Nasal cavity respiratory epithelium epithelial cell of viscerocranial mucosa (primary cell): ENCODE measurements at places on chromosomes 5 and 9. TPM values are rescaled to one million over a fixed set of nuclear protein-coding genes. Genes with fewer than 3 reads are reported as not detected.

The OR13C8 gene
- total RNA-seq: not detected in 2 replicates

The FIBCD1 gene
- total RNA-seq: under 0.01 and 0.14 TPM in 2 replicates

The PCDHB9 gene
- under 0.01 and 0.14 TPM in 2 replicates for total RNA-seq

The SEMA5A gene
- total RNA-seq: 1.8 and 3.4 TPM in 2 replicates

The PDZD2 gene
- total RNA-seq: 8.5 and 11.5 TPM in 2 replicates

The CTNNAL1 gene
- 6.8 and 35.2 TPM in 2 replicates for total RNA-seq

The TXNDC8 gene
- not detected in 2 replicates for total RNA-seq

The FLT4 gene
- under 0.01 TPM in 1 of 2 replicates, not detected in the other for total RNA-seq

The OR13C9 gene
- not detected in 2 replicates for total RNA-seq

The PAEP gene
- not detected in 2 replicates for total RNA-seq

The PPP6C gene
- total RNA-seq: 11.3 and 17.5 TPM in 2 replicates

The ZNF483 gene
- total RNA-seq: 0.78 and 1.4 TPM in 2 replicates

The LCP2 gene
- not detected in 2 replicates for total RNA-seq

The RGS3 gene
- total RNA-seq: 32.0 and 37.6 TPM in 2 replicates

The FAXDC2 gene
- 0.34 and 1.6 TPM in 2 replicates for total RNA-seq

The SPINK9 gene
- total RNA-seq: not detected in 2 replicates

The HBEGF gene
- total RNA-seq: 115 and 206 TPM in 2 replicates

The SLIT3 gene
- 1.4 and 4.8 TPM in 2 replicates for total RNA-seq

The SOHLH1 gene
- total RNA-seq: not detected in 2 replicates

The CCDC107 gene
- 6.7 and 14.4 TPM in 2 replicates for total RNA-seq

The ADGRD2 gene
- total RNA-seq: 0.07 and 0.34 TPM in 2 replicates

The CCDC152 gene
- total RNA-seq: 0.21 and 0.68 TPM in 2 replicates

The ANKRD31 gene
- total RNA-seq: 0.21 and 0.34 TPM in 2 replicates

The IL17B gene
- not detected in 2 replicates for total RNA-seq

The C9orf78 gene
- 54.5 and 73.5 TPM in 2 replicates for total RNA-seq
